ENCODE measurements at places on chromosomes 7 and 10.

DNA sequence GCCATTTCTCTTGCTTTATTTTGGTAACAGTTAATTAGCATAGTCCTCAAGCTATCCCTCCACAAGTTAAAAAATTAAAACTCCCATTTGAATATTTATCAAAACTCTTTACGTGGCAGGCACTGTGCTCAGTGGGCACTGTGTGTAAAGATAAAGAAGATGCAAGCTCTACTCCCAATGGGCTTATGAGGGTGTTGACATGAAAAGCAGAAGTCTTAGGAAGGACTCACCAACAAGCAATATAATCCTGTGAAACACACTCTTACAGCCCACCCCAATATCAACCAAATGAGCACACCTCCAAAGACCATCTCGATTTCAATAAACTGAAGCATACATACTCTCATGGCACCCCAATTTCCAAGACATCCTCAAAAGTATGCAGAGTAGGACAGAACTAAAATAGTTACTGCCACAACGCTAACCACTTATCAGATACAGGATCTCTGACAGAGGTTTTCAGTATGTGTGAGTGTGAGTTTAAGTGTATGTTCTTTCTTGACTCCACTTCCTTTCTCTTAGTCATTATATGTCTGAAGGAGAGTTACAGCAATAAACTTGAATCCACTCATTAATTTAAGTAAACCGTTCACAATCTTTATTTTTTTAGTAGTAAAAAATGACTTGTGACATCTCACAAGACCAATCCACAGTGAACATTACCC, 120.0 kb downstream of the PDE1C start:
- no peak for DNase-seq

GRCh38 chr7:132187869-132188789, 388.1 kb downstream of the PLXNA4 start:
- no peak for DNase-seq

- DNase-seq = no peak
Measured at GRCh38 chr10:73855413-73855812, 18.9 kb downstream of the CAMK2G start.

- DNase-seq = no peak
Measured at GRCh38 chr10:124150189-124150806, 56.9 kb upstream of the CHST15 start.
